Stimulated activated CD8-positive, alpha-beta memory T cell treated with anti-CD3 and anti-CD28 coated beads, Interleukin-4, amount 100 ng/mL, for 24 hours (primary cell): ENCODE measurements at places on chromosomes 12 and 14.

- no peak for DNase-seq
These were observed 8.4 kb downstream of the B4GALNT1 start for GRCh38 chr12:57624441-57625220.

- DNase-seq = no peak
These were observed 411.4 kb upstream of the SOX5 start for GRCh38 chr12:24360907-24361306.

DNA sequence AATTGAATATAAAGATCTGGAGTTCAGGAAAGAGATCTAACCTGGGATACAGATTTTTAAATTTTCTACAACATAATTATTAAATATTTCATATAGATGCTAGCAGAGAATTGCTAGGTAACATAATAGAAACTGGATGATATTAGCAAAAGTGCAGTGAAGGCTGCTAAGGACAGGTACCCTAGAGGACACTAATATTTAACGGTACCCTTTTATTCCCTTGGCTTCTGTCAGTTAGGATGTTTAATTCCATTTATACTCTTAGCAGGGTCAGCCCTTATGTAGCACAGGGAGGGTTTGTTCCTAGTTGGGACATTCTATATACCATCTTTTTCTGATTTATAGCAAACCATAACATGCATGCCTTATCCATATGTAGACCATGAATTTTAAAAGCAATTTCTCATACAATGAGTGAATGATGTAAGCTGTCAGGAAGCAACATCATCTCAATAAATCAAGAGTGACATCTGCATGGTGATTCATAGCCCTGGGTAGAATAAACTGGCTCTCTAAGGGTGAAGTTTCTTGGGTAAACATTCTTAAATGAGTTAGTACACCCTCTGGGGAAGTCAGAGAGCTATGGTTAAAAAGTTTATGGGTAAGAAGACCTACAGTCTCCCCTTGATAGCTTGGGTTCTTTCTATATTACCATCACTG is 404.4 kb upstream of the MGAT4C start:
- DNase-seq = no peak

GRCh38 chr12:54294152-54294952 is 6.5 kb downstream of the NFE2 start:
- peak; percentile 37 for DNase-seq

- no peak for DNase-seq
These were observed 443.9 kb downstream of the TMEM132D start for GRCh38 chr12:129459886-129460285.

GRCh38 chr14:99521176-99522024 is 40.2 kb downstream of the CCNK start:
- no peak for DNase-seq

DNA sequence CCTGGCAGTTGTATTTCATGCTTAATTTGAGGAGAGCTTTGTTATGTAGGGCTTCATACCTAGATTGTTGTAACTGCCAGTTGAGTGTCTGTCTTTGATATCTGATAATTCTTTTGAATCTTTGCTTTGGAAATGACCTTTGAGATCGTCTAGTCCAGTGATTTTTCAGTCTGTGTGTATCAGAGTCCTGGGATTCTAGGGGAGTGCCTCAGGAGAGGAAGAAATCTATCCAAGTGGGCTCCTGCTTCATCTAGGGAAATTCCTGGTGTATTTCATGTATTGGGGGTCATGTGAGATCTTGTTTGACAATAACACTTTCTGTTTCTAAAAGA is 98.6 kb downstream of the FIGNL2 start:
- no peak for DNase-seq

- no peak for DNase-seq
These were observed 16.6 kb upstream of the GPR68 start for GRCh38 chr14:91261115-91261514.

DNA sequence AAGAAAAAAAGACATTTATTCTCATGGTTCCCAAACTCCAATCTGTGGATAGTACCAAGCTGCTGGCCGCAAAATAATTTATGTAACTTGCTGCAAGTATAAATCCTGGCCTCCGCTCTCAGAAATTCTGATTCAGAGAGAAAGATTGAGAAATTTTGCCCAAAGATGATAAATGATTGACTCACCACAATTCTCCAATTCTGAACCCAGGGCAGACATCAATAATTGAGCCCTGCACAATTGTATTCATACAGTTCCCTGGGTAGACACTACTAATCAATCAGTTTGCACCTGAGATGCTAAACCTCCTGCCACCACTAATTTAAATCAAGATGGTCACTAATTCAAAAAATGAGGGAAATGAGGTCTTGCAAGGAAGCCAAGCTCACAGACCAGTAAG is 38.2 kb downstream of the TRPV4 start:
- no peak for DNase-seq

- no peak for DNase-seq
These were observed 48.8 kb downstream of the KIAA0586 start for GRCh38 chr14:58476320-58476719.

DNA sequence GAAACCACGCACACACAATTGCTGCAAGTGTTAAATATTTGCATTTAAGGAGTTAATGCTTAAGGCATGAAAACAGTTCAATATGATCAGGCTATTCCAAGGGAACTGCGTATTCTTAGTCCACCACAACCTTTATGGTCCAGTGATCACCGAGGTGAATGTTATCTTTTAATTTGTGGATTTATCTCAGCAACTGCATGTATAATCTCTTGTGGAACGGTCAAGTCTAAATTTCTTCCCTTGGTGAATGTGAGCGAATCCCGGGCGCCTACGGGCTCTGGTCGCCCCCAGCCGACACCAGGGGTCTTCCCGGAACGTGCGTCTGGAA is 999 bp upstream of the AK7 start:
- no peak for DNase-seq

GRCh38 chr12:120130011-120130410 is 13.5 kb upstream of the RAB35 start:
- no peak for DNase-seq

GRCh38 chr12:65892841-65893251 is 68.6 kb downstream of the HMGA2 start:
- DNase-seq = no peak

DNA sequence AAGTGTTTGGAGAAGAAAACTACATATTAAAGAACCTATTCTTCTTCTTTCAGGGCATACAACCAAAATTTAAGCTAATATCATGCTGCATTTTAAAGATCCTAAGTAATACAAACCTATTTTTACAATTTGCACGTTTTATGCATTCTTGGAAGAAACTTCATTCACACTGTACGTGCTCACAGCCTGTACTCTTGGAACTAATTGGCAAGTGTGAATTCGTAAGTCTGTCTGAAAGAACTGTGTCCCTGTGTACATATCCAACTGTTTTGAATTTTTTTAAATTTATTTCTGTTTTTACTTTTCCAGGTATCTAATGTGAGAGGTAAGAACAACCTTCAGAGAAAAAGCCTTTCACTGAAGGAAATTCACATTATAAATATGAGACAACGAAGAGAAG is 347.0 kb downstream of the MDGA2 start:
- DNase-seq = no peak

GRCh38 chr12:119512772-119513497 is 80.6 kb upstream of the TMEM233 start:
- no peak for DNase-seq

DNA sequence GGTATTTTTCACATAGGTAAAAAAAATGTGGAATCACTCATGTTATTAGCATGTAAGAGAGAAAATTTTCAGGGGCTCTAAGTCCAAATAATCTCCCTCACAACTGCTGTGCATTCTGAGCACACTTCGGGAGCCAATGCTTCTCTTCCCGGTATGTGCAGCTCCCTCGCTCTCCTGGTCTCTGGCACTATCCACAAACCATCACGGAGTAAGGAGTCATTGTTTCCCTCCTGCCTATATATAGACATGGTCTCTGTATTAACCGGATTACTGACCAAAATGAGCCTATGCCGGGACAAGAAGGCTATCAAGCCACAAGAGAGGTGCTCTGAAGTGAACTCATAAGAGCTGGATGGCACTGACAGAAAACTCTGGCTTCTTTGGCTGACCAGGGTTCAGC is 13.4 kb downstream of the HECTD4 start:
- DNase-seq = no peak

DNA sequence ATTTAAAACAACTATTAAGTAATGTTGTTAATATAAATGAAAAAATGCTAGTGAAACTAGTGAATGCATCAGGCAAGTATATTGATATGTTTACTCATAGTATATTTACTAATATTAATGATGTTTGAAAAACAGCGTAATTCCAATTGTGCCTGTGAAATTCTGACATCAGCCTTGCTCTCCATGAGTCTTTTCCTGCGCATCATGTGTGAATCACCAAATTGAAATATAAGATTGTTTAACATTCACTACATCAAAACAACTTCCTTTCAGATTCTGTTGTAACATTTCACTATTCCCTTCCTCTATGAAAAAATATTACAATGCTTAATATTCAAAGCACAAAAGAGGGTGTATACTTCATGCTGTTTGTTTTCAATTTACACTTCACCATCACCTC is 1995.9 kb upstream of the SEL1L start:
- DNase-seq = no peak

- peak; percentile 49 for DNase-seq
These were observed 169.9 kb upstream of the HIF1A start for GRCh38 chr14:61525293-61526011.

DNA sequence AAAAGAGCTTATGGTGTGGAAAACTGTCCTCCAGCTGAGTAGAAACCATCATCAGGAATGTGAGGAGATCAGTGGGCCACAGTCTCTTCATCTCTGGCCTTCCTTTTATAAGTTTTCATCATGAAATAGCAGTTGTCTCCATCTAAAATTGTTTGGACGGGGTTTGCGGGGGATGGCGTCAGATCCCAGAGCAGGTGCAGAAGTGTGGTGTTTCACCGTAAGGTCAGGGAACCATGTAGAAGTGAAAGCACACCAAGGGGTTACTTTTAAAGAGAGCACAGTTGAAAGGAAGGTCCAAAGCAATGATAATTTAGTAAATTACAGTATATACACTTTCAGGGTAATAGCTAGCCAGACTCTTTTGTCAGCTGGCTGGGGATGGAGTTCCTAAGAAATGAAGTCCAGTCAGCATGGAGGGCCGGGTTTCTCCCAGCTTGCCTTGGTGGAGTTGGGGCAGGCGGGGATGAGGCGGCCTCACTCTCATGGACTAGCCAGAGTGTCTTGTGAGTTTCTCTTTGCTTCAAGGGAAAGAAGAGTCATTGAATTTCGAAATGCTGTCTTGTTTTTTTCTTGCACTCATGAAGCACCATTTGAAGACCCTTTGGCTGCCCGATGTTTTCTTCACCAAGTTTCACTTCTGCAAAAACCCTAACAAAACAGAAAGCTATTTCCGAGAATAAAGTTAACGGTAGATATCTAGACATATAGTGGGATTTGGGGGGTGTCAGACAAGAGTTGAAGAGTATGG is 100.6 kb downstream of the ETV6 start:
- no peak for DNase-seq

DNA sequence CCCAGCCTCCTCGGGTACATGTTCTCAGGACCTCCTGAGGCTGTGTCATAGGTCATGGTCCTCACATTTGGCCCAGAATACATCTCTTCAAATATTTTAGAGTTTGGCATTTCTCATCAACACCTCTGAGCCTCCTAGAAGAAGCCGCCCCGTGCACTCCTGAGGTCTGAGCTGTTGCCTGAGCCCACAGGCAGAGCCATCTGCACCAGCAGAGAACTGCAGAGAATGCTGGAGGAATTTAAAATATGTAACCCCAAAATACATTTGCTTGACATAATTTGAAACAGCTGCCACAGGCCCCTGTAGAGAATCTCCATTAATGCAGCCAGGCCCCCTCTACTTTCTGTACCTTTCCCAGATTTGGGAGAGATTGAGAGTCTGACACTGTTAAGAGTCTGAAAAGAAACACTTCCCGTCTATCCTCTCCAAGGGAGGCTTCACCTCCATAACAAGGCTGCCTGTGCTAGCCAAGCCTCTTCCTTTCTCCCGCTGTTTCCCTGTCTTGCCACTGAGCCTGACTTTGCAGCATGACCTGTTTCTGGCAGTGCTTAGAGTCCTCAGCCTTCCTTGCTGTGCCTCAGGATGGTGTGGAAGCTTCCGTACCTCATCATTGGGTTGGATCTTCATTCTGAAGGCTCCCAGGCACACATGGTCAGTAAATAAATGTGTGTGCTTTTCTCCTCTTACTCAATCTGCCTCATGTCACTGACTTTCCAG is 95.4 kb upstream of the SFSWAP start:
- DNase-seq = no peak
